ENCODE measurements at places on chromosomes 16 and 17.

DNA sequence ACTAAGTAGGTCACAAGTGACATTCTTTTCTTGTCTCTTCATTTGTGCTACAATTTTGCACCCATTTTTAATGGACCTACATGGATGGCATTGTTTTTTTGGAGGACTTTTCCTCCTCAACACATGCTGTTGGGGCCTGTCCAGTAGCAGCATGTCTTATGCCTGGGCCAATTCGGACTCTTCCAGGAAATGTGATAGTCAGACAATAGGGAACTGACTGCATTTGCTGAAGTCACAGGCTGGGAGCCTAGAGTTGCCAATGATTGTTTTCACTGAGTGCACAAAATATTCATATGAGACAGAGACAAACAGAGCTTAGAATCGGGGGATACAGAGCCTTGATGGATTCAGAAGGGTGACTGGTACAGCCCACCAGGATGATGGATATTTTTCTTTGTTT lies 867.3 kb upstream of the GOT2 start:
- DNase-seq: no peak

GRCh38 chr17:48241131-48241591 lies 133.6 kb downstream of the SNX11 start:
- DNase-seq: peak; percentile 20

DNA sequence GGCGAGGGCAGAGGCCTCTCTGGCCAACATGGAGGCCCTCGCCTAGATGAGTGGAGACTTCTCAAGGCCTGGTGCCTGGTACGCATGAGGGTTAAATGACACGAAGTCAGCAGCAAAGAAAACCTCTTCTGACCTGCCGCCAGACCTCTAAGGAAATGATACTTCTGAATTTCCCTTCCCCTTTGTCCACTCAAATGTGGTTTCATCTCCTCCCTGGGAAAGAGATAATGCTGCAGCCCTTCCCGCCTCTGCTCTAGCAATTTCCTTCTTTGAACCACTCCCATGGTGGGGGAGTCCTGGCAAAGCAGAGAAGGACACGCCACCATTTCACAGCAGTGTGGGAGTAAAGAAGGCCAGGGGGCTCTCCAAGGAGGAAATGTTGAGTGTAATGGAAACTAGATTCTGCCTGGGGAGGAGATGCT lies 65.7 kb upstream of the BCAR1 start:
- DNase-seq: peak; percentile 21

DNA sequence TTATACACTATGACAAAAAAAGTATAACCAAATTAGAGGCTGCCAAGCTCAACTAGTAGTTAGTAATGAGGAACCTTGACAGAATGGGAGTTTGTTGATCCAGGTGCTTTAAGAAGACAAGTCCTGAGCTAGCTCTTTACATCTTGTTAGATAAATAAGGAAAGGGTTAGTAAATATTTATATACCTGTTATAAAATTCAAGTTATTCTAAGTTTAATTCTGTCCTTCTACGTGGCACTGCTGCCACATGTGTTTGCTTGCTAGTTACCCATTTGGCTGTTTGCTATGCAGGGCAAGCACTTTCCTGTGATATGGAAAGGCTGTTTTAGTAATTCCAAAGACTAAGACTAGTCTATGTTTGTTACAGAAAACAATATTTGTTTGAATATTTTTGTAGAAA lies 180.5 kb downstream of the MYO1D start:
- no peak for DNase-seq

DNA sequence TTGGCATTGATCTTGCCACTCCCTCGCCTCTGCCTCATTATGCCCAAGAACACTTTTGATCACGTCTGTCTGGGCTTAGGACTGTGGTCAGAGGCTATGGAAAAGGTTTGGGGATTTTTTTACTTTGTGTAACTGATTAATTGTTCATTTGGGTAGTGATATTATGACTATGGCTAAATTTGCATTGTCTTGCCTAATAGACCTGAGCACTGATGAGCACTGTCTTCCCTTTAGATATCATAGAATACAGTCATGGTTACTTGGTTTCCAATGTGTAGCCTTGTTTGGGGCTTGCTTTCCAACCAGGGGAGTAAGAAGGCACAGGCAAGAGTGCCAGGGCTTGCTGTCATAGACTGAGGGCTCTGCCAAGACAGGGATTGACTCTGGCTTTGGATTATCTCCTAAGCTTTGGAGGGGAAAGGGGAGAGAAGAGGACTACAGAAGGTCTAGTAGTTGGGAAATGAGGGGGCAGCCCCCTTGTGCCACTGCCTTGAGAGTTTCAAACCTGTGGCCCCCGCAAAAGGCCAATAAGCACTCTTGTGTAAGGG lies 13.7 kb downstream of the LIMD2 start:
- DNase-seq: no peak

DNA sequence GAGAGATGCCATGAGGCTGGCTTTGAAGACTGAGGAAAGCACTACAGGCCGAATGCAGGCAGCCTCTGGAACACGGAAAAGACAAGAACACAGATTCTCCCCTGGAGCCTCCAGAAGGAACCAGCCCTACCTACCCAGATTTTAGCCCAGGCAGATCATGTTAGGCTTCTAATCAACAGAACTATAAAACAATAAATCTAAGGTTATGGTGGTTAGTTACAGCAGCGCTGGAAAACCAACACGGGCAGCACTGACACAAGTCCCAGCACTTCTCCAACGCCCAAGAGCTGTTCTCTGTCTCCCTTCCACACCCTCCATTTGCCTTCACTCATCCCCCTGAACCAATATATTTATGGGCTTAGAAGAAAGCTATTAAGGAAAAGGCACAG lies 7.5 kb downstream of the ANKRD11 start:
- DNase-seq: no peak

DNA sequence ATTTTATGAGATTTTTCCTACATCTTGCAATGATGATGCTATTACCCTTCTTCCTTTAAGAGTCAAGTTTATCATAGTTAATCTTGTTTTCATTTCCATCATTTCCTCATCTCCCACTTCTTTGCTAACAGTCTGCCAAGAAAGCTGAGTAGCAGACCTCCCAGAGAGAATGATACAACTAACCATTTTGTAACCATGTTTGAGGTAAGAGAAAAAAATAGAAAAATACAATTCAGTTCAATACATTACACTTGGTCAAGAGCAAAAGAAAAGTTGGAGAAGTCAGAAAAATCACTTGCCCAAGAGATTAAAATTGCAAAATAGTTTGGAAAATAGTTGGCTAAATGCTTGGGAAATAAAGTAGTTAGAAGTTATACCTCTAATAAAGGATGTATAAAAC lies 154.4 kb downstream of the ABCA8 start:
- DNase-seq: no peak

GRCh38 chr17:50816771-50817751 lies 18.3 kb upstream of the WFIKKN2 start:
- DNase-seq: peak; percentile 75

DNA sequence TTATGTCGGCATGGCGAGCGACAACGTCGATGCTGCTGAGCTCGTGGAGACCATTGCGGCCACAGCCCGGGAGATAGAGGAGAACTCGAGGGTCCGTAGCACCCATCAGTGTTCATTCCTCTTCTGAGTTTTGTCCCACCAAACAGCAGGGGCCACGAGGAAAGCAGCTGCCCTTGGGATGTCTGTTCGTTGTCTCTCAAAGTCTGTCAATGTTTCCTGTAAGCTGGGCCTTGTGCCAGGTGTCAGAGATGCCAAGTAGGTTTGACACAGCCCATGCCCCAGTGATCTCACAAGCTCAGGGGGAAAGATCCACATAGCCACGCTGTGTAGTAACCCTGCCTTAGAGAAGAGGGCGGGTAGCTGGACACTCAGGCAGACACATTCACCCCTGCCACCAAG lies 22.6 kb downstream of the NTAN1 start:
- no peak for DNase-seq

DNA sequence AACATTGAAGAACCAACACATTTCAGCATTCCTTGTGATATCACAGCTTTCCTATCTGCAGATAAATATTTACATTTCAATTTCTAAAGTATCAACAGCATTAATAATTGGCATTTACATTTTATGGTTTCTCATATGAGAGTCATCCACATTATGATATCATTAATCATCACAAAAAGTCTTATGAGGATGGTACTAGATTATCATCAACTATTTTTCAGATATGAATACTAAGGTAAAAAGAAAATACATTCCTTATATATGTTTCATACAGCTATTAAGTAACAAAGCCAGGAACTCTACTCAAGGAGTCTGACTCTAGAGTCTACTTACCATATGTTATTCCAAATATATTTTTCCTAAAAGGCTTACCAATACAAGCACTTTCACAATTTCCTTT lies 40.7 kb downstream of the ABCA5 start:
- no peak for DNase-seq

- DNase-seq: peak; percentile 66
Measured at GRCh38 chr16:30659507-30660423, 1.5 kb downstream of the FBRS start.

DNA sequence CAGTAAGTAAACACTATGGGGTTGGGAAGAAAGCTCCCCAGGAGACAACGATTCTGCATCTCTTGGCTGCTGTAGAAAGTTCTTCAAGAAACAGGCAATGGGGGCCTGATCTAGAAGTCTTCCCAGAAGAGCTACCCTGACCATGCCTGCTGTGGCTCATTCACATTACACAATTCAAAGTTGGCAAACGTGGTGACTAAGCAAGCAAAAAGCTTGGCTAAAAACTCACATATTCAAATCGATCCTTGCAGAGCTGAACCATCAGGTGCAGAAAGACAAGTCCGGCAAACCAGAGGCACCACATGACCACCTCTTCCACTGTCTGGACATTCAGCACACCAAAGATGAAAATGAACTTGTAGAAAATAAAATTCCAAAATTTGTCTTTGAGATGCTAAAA lies 16.1 kb downstream of the AMFR start:
- DNase-seq: no peak

DNA sequence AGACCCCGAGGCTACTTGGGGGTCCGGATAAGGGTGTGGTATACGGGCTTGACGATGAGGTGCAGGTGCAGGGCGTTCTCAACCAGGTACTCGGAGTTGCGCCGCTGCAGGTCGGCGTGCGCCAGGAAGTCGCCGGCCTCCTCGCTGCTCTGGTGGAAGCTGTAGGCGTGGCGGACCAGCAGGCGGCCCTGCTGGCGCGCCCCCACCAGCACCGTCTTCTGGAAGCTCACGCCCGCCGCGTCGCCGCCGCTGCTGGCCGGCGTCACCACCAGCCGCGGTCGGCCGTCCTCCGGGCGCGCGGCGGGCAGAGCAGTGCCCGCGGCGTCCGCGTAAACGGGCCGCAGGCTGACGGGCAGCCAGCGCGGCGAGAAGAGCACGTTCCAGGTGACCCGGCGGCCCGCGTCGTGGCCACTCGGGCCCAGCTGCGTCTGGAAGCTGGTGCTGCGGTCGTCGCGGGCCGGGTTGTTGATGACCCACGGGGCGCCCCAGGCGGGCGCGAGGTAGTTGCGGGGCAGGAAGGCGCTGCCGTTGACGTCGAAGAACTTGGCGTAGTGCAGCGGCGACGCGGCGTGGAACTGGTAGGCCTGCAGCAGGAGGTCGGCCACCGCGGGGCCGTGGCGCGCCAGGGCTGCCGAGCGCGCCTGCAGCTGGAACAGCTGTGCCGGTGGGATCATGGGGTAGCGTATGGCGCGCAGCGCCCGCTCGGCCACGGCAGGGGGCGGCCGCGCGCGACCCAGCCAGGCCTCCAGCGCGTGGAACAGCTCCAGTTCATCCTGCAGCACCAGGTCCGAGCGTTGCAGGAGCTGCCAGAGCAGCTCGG lies 4.8 kb downstream of the BTBD17 start:
- DNase-seq: no peak

DNA sequence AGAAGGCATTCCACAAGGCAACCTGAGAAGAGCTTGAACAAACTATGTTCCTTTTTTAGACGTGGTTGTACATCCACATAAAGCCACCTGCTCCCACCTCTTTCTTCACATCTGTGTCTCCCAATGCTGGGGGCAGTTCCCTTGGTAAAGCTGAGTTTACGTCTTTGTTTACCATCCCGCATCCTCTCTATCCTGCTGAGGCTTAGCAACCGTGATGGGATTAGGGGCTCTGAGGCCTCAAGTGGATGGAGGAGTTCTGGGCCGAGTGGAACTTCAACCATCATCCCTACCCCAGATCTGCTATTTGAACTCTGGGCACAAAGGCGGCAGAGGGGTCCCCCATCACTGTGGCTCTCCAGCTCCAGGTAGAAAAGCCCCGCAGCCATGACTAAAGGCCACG lies 94.2 kb upstream of the CREBBP start:
- no peak for DNase-seq

DNA sequence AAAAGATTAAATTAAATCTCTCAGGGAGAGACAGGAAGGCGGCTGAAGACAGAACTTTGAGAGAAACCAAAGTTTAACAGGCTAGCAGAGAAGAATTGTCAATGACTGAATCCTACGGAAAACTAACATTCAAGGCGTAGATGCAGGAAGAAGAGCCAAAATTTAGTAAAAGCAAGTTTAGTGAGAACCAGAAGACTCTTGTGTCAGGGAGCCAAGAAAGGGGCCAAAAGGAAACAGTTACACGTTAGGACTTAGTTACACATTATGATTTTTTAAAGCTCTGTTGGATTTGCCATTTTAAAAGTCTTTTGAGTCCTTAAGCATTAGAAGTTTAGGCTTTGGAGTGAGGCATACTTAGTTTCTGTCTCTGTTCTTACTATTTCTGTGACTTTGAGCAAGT lies 164.6 kb downstream of the CHD9 start:
- no peak for DNase-seq

- DNase-seq: peak; percentile 58
Measured at GRCh38 chr17:7133424-7133823, 18.8 kb upstream of the ASGR2 start.

GRCh38 chr17:6205033-6205432 lies 134.9 kb downstream of the WSCD1 start:
- no peak for DNase-seq

DNA sequence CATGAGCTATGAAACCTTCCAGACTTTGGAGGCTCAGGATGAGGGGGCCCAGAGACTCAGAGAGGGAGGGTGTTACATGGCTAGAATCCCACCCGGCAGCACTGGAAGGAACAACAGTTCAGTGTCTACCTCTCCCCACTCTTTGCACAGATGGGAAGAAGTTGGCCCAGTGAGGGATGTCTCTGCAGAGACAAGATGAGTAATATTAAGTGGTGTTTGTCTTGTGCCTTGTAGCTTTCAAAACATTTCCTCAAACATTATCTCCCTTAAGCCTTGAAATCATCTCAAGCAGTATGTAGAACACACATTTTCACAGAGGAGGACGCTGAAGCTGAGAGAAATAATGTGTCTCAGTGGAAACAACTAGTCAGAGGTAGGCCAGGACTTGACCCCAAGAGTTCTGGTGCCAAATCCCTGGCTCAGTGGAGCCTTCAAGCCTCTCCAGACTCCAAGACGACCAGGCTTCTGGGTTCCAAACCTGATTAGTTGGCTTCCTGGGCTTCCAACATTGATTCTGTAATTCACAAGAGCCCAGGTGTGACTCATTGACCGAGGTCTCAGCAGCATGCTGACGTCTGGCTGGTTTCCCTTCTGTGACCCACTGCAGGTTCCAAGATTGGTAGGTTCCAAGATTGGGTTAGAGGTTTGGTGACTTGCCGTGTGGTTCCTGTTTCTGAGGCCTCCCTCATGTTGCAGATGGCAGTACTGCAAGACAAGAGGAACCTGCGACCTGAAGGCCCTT lies 7.4 kb downstream of the RNF112 start:
- DNase-seq: no peak
